ENCODE measurements at places on chromosomes 5 and 9.

- peak; percentile 56 for DNase-seq
Observed at GRCh38 chr5:116573279-116573701, 1.3 kb downstream of the SEMA6A start.

DNA sequence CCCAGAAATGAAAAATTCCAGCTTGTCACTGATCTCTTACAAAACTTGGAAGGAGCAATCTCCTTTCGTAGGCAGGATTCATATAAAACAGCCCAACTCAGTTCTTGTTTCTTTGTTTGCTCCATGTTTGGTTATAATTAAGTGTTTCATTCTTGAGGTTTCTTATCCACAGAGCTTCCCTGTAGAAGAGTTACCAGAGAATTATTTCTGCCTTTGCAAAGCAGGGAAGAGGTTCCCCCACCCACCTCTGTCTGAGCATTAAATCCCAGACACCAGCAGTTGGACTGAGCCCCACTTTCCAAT is 34.1 kb upstream of the RAI14 start:
- no peak for DNase-seq

DNA sequence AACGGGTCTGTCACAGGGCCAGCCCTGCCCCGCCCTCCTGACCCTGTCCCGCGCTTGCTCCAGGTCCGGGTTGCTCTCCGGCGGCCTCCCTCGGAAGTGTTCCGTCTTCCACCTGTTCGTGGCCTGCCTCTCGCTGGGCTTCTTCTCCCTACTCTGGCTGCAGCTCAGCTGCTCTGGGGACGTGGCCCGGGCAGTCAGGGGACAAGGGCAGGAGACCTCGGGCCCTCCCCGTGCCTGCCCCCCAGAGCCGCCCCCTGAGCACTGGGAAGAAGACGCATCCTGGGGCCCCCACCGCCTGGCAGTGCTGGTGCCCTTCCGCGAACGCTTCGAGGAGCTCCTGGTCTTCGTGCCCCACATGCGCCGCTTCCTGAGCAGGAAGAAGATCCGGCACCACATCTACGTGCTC is 4.2 kb downstream of the B4GALT7 start:
- DNase-seq: peak; percentile 2

DNA sequence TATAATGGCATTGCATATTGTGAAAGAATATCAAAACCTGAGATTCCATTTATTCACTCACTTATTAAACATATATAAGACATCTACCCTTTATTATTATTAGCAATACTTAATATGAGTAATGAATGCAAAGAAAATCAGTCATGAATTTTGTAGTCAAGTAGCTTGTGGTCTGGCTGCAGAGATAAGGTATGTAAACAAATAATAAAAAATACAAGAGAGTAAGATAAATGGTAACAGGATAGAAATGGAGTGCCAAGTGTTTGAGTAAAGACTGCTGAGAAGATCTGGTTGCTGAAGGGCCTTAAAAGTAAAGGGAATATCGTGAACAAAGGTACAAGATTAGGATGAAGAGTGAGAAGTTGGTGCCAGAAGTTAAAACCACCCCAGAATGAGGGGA is 18.4 kb downstream of the TRIM32 start:
- DNase-seq: no peak

DNA sequence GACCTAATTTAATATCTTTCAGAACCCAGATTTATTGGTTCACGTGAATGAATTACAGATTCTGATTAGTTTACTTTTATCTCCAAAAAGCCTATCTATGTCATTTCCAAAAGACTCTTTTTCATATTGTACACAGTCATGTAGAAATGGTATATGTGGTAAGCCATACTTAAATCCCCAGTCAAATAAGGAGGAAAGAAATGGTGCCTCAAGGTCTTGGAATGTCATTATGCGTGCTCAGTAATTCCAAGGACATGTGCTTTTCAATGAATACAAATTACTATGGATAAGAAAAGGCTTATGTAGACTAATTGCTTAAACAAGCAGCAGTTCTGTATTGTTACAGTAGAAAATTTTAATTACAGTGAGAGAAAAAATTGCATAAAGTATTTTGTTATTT is 64.1 kb upstream of the TYRP1 start:
- no peak for DNase-seq

GRCh38 chr5:53381-54174 is 38.4 kb upstream of the PLEKHG4B start:
- DNase-seq: peak; percentile 55

DNA sequence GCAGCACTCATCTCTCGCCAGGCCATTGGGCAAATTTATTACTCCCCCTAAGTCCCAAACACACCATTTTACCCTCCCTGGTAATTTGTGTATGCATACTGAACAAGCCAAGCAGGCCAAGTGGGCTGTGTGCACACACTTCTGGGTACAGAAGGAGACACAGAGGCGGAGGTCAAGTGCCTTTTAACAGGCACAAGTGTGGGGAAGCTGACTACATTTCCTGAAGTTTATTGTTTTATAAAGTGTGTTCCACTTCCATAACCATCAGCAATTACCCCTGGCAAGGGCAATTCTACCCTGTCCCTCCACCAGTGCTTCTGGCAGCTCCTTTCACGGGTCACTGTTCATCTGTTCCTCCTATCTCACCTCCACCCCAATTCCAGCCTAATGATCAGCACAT is 93.9 kb downstream of the SETX start:
- DNase-seq: no peak

- no peak for DNase-seq
Observed at GRCh38 chr5:139975942-139976341, 67.2 kb downstream of the NRG2 start.

GRCh38 chr9:121357011-121357410 is 13.0 kb downstream of the STOM start:
- DNase-seq: no peak

DNA sequence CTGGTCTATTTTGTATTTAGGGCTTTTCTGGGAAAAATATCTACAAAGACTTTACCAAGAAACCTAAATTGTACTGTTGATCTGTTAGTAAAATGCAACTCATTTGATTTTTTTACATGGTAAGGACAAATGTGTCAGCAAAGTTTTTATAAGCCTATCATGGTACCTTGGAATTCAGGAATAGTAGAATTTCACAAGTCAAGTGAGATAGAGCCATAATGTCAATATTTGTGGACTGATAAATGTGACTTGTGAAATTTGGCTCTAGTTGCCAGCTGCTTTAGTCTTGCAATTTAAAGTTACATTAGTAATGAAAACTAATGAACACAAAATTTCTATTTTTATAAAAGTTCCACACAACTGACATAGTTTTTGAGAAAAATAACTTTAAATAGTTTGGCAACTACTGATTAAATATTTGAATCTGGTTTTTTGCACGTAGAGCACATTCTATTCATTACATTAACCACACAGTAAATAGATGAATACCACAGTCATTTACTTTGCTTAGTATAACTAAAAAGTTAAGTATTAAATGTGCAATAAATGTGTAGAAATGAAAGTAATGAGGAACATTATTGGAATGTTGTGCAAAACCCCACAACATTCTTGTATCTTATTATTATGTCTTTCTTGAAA is 41.2 kb upstream of the RIOK2 start:
- no peak for DNase-seq

DNA sequence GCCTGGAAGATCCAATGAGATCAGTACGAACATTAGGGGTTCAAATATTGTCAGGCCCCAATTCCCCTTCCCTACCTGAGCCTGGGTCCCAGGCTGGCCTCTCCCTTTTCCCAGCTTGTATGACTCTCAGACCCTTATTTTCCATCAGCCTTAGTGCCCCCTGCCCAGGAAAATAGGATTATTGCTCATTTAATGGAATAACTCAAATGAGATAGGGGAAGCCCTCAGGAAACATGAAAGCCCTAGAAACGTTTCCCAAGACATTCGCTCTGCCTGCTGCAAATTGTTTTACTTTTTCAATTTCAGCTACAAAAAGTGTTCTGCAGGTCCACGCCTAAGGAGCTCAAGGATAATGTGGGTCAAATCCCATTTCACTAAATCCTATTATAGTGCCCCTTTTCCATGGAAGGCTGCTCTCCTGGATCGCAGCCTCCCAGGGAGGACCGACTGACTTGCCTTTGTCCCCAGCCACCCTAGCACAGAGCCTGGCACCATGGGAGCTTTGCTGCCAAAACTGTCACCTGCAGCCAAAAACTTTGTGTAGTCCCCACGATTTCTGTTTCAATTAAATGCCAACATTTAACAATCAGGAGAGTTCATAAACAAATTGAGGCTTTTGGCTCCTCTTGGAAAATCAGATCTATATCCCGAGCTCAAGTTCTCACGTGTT is 46.9 kb downstream of the THOC3 start:
- DNase-seq: no peak

GRCh38 chr9:112439171-112439570 is 47.5 kb upstream of the KIAA1958 start:
- no peak for DNase-seq

GRCh38 chr9:35962126-35962906 is 4.4 kb upstream of the OR2S2 start:
- DNase-seq: peak; percentile 42

DNA sequence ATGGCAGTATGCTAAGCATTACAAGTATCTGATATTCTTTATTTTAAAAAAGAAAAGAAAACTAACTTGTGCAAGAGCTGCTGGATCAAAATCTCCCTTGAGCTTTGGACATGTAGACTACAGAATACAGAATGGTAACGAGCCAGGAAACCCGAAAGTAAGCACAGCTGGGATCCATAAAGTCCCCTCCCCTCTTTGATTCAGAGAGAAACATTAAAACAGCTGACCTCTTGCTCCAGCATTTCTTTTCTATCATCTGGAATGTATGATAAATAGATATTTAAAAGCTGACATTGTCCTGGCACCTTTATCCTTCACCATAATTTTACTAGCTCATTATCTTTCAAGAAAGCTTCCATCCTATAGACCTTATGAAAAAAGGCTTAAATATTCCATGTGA is 28.2 kb upstream of the LPAR1 start:
- DNase-seq: no peak

GRCh38 chr5:116773926-116774325 is 199.3 kb upstream of the SEMA6A start:
- peak; percentile 82 for DNase-seq

GRCh38 chr9:117044241-117044640 is 357.1 kb downstream of the TRIM32 start:
- peak; percentile 20 for DNase-seq

- DNase-seq: no peak
Observed at GRCh38 chr9:113715086-113715485, 161.0 kb upstream of the ZNF618 start.

DNA sequence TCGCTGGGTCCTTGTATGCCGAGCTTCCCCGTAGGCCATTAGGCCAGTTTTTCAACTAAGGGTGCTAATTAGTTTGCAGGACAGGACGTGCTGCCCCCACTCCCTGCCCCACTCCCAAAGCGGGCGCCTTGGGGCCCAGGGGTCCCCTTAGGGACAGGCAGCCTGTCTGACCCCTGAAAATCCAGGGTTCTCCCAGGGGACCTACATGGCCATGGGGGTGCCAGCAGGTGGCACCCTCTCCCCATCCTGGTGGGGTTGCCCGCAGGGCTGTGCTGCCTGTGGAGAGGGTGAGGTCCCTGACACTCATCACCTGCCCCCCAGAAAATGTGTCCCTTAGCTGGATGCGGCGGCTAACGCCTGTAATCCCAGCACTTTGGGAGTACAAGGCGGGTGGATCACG is 8.5 kb upstream of the CCDC187 start:
- DNase-seq: peak; percentile 34

- DNase-seq: peak; percentile 85
Observed at GRCh38 chr5:1246711-1247431, 21.7 kb downstream of the SLC6A18 start.

DNA sequence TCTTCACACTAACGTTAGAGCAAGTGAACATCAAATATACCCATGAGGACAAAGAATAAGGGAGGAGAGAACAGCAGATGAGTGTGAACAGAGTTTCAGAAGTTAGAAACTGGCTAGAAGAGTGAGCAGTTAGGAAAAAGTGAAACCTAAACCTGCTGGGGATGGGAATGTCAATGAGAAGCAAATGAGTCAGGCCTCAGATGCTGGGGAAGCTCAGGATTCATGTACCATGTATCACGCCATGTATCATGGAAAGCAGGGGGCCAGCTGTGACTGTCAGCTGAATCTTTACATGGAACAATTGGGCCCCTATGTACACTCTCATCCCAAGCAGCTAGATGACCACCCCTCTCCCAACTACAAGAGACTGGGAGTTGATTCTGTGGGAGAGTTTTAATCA is 16.2 kb downstream of the GDF9 start:
- no peak for DNase-seq

GRCh38 chr5:180176191-180176590 is 32.8 kb downstream of the RASGEF1C start:
- DNase-seq: no peak

GRCh38 chr5:59577485-59577884 is 316.0 kb downstream of the PDE4D start:
- no peak for DNase-seq

DNA sequence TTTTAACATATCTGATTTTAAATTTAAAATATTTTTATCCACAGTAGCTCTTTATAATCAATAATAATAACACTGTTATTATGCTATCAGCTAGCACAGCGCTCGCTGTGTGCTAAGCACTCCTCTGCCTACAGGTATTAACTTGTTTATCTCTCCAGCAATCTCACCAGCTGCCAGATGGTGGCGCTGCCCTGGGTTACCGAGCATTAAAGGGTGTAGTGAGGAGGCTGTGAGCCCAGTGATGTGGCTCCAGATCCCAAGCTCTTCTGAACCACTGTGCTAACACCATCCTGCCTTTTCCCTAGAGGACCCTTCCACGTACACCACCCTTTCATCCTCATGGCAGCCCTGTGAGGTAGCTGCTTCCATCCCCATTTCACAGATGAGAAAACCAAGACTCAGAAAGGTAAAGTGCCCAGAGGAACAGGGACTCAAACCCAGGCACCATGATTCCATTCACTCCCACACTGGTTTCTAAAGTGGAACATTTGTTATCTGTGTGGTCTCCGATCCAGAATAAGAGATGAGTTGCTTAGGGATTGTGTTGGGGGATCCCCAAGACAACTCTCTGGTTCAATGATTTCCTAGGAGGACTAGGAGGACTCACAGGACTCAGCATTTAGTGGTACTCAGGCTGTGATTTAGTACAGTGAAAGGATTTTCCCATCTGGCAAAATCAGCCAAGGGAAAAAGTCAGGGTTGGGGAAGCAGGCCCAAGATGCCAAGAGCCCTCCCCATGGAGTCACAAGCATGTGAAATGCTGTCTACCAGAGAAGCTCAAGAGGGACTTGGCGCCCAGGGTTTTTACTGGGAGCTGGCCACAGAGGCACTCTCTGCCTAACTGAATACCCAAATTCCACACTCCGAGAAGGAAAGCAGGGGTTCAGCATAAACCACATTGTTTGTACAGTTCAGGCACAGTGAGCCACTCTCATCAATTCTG is 7.0 kb downstream of the IGFBPL1 start:
- peak; percentile 73 for DNase-seq

GRCh38 chr9:81116340-81117137 is 572.8 kb downstream of the TLE1 start:
- no peak for DNase-seq

Measured in ELF-1 (cell line).